ENCODE measurements at places on chromosomes 5 and 9.

DNA sequence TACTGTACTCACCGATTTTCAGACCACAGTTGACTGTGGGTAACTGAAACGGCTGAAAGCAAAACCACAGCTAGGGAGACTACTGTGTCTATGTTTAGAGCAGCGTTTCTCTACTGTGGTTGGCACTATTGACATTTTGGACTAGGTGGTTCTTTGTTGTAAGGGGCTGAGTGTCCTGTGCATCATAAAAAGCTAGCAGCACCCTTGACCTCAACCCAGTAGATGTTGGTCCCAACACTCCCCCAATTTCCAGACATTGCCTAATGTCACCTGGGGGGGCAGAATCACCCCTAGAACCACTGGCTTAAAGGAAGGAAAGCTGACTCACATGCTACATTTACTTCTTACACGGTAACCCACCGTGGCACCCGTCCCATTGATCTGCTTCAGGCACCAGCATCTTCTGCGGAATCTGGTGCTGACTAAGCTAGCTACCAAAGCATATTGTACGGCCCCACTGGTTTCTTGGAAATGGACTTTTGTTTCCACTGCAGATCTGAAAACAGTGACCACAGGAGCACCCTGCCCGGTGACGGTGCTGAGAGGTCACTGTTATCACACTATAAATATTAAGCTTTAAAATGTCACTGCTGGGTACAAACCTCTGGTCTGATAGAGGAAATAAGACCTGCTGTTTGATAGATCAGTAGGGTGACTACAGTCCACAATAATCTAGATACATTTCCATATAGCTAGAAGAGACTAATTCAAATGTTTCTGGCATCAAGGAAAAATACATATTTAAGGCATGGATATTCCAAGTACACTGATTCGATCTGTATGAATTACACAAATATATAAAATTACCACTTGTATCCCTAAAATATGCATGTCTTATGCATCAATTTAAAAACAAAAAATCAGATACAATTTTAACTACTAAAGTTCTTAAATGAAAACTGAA is 151.4 kb downstream of the HSD17B3 start:
- DNase-seq, result no peak

DNA sequence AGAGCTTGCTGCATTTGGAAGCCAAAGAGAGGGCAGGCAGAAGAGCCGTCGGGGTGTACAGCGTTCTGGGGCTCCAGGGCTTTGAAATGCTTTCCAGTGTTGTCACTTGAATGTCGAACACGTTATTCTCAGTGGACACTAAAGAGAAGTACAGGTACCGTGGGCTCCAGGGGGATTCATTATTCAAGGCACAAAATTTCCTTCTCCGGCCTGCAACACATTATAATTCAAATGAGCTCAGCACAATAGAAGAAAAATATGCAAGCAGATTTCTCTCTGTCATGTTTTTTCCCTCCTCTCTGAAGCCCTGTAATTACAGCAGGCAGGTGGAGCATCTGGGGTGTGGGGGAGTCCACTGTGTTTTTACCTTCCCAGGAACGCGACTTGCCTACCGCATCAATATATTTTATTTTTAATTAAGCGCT is 293.1 kb downstream of the ZSWIM6 start:
- DNase-seq, result no peak

DNA sequence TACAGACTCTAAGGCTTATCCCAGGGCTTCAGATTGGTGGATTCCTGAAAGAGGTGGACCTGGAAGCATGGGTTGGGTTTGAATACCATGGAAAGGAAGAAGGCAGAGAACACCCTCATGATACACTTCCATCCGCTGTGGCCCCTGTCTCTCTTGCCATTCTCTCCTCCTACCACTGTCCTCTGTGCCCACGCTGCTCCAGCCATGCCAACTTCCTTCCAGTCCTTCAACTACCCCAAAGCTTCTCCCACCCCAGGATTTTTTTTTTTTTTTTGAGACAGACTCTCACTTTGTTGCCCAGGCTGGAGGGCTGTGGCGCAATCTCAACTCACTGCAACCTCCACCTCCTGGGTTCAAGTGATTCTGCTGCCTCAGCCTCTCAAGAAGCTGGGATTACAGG is 1.7 kb upstream of the SPARC start:
- DNase-seq, result no peak

DNA sequence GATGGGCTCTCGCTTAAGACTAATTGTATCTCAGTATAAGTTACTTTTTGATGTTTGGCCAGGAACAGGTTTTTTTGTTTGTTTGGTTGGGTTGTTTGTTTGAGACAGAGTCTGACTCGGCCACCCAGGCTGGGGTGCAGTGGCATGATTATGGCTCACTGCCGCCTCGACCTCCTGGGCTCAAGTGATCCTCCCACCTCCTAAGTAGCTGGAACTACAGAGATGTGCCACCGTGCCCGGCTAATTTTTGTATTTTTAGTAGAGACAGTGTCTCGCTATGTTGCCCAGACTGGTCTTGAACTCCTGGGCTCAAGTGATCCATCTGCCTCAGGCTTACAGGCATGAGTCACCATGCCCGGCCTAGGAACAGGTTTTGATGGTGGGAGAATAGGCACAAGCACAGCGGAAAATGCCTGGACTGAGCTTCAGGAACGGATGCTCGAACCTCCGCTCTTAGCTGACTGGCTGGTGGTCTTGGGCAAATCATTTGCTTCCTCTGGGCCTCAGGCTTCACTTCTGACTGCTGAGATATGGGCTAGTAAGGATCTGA is 11.4 kb upstream of the SYNPO start:
- DNase-seq, result no peak

DNA sequence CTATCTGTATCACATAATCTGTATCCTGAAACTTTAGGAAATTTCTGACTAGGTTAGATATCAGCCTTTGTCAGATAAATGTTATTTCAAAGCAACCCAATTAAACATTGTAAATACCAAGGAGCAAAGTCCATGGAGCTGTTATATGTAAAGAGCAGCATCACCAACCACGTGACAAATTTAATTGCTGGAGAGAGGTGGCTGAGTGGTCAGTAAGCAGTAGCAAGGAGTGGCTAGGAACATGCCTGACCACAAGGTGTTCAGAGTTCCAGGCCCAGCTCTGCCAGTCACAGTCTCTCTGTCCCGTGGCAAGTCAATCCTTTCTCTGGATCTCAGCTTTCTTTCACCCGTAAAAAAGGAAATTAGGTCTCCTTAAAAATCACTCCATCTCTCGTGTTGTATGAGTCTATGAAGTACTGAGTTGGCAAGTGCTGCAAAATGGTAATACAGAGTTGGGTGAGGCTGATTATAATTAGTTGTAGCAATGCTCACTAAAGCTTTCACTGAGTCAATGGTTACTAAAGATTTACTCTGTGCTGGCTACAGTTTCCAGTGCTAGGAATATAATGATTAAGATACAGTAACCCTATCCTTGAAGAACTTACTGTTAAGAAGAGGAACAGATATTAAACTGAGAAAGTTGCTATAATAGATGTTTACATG is 166.1 kb downstream of the GNAQ start:
- no peak for DNase-seq

GRCh38 chr5:113039934-113040285 is 63.3 kb downstream of the DCP2 start:
- DNase-seq, result no peak
